Pancreas (tissue), 10 donors: ENCODE measurements at places on chromosomes 2 and 18.

- H3K4me1 ChIP-seq: no peaks in the 10 kb centered on the region
- no peak overlapping the region for H3K27ac ChIP-seq
- no peaks in the 10 kb centered on the region for H3K27me3 ChIP-seq
- H3K36me3 ChIP-seq: no peaks in the 10 kb centered on the region
- no peak overlapping the region for H3K4me3 ChIP-seq
- no peak for DNase-seq
Observed at GRCh38 chr2:48430528-48431094, 99.3 kb upstream of the STON1 start.

DNA sequence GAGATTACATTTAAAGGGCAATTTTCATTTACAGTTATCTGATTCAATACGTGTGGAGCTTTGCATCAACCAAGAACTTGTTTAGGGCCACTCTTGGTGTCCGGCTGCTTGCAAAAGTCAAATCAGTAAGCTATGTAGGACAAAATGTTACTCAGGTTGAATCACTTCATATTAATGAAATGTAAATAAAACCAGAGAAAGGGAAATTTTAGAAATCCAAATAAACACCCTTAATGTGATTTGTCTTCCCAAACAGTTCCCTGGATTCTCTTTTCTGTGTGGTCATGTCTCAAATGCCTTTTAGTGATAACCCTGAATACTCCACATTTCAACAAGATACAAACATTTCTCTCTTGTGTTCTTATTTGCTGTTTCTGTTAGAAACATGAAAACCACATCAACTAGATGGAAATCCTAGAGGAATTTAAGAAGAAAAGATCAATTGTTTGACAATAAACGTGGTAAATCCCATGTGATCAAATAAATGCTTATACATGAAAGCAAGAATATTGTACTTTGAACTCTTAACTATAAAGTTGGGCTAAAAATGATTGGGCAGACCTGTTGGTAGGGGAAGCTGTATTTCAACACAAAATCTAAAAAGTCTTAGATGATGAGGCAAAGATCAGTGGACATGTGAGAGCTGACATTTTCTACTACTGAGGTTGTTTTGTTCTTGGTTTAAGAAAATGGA lies 101.3 kb downstream of the CDC42EP3 start:
- no peaks in the 10 kb centered on the region for H3K36me3 ChIP-seq
- DNase-seq: no peak
- H3K4me3 ChIP-seq: no peak overlapping the region
- H3K4me1 ChIP-seq: no peaks in the 10 kb centered on the region
- no peaks in the 10 kb centered on the region for H3K27me3 ChIP-seq

- H3K27me3 ChIP-seq: no peaks in the 10 kb centered on the region
- DNase-seq: no peak
- H3K36me3 ChIP-seq: no peaks in the 10 kb centered on the region
- no peaks in the 10 kb centered on the region for H3K4me1 ChIP-seq
Observed at GRCh38 chr2:134352844-134353243, 99.0 kb downstream of the MGAT5 start.

GRCh38 chr2:225100856-225101294 lies 58.6 kb upstream of the DOCK10 start:
- no peak for DNase-seq
- H3K4me1 ChIP-seq: no peaks in the 10 kb centered on the region
- H3K27me3 ChIP-seq: no peaks in the 10 kb centered on the region
- H3K36me3 ChIP-seq: no peaks in the 10 kb centered on the region
- no peak overlapping the region for H3K4me3 ChIP-seq

- peak overlapping the region; percentile 18 for H3K27ac ChIP-seq
- no peaks in the 10 kb centered on the region for H3K36me3 ChIP-seq
- DNase-seq: no peak
- H3K4me1 ChIP-seq: peaks cover 51% of the 10 kb centered on the region
Observed at GRCh38 chr18:57749604-57749970, 53.5 kb downstream of the ATP8B1 start.

GRCh38 chr18:77379976-77380509 lies 130.4 kb downstream of the GALR1 start:
- H3K4me3 ChIP-seq: no peak overlapping the region
- no peaks in the 10 kb centered on the region for H3K27me3 ChIP-seq
- H3K4me1 ChIP-seq: no peaks in the 10 kb centered on the region
- no peaks in the 10 kb centered on the region for H3K36me3 ChIP-seq

DNA sequence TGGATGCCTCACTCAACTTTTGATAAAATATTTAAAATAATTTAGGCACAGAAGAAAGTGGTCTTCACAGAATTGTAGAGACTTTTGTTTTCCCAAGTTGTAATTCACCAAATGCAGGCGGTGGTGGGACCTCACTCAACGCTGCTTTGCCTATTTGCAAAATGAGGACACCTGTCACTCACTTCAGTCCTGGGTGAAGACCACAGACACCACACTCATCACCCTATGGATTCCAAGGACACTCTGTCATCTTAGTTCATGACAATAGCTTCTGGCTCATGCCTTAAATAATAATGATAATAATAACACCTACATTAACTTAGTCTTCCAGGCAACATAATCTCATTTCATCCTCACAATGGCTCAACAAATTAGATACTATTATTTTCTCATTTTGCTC lies 234.4 kb downstream of the RNF152 start:
- no peaks in the 10 kb centered on the region for H3K36me3 ChIP-seq
- H3K4me1 ChIP-seq: no peaks in the 10 kb centered on the region

DNA sequence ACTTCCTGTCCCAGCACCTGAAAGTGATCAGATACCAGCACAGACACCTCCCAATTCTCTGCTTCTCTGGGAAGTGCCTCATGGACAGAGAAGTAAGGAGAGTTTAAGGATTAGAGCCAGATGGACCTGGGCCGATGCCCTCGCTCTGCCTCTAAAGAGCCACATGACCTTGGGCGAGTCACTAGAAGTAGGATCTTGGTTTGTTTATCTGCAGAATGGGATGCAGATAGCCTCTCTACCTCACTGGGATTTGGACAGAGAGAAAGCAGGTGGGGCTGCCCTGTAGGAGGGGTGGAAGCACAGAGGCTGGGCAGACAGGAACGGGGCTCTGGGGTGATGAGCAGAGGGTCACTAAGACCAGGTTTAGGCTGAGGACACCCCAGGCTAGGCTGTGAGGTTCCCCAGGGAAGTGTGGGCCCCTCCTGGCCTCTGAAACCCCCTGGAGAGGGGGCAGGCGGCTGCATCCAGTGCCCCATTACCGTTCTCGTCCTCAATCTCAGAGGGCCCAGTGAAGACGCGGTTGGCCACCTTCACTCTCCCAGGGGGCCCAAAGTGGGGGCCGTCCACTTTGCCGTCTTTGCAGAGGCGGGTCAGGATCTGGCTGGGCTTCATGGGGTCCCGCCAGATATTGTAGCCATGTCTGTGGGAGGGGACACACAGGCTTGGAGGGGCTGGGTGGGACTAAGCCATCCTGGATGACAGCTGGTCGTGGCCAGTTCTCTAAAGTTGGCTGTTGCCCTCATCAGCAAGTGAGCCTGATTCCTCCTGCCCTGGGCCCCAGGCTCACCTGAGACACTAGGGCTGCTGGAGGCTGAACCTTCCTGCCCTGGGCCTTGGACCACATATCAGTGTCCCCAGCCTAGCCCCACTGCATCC lies 13.3 kb downstream of the OTOF start:
- DNase-seq: no peak
- no peak overlapping the region for H3K4me3 ChIP-seq
- no peaks in the 10 kb centered on the region for H3K4me1 ChIP-seq
- H3K27me3 ChIP-seq: no peaks in the 10 kb centered on the region
- no peak overlapping the region for H3K27ac ChIP-seq
- no peaks in the 10 kb centered on the region for H3K36me3 ChIP-seq

DNA sequence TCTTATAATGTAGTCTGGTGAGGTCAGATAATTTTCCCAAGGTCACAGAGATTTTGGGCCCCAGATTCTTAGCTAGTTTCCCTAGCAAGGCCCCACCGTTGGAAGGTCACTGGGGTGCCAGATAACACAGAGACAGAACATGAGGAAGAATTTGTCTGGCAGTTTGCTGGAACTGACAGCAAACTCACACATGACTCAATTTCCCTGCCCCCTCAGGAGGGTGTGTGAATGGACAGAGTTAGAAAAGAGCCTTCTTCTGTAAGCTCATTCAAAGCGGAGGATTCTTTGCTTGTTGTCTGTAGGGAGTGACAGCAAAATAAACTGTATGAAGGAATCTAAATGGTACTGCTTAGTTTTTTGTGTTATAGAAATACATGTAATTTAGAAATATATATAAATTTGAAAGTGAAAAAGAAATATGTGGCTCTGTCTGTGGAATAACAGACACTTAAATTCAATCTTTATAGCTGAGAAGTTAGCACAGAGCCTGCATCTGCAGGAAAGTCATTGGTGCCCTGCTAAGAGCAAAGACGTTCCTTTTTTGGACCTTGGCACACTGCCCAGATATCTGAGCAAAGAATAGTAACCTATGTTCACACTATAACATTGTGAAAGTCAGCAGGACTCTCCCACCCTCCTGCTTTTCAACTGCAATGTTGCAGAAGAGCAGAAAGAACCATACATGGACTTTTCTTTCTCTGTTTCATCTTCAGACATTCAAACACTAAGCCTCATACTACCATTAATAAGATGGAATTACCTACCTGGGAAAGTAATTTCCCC lies 2.1 kb downstream of the MDH1 start:
- H3K4me3 ChIP-seq: no peak overlapping the region
- DNase-seq: no peak
- no peak overlapping the region for H3K27ac ChIP-seq
- peaks cover 17% of the 10 kb centered on the region for H3K4me1 ChIP-seq
- H3K27me3 ChIP-seq: no peaks in the 10 kb centered on the region

DNA sequence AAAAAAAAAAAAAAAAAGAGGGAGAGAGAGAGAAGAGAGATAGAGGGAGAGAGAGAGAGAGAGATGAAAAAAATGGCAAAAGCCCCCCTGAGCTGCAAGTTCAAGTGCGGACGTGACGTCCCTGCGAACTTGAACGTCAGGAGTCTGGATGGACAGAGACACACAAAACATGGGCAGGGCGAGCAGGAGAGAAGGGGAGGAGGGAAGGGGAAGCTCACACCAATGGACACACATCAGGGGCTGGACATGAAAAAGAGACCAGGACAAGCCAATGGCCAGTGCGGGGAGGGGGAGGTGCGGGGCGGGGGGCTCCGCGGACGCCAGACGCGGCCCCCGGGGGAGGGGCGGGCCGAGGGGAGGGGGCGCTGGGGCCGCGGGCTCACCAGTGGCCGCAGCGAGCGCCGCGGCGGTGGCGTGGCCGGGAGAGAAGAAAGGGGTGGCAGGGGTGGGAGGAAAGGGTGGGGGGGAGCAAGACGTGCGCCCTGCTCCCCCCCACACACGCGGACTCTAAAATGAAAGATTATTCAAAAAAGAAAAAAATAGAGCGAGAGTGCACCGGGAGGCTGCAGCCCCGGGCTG lies at the start of gene BCL11A:
Gene BCL11A, minus strand, starts transcription at position 160 of the 579 bp plus-strand sequence. CDS start 384 bp downstream, outside the sequence.
- H3K4me1 ChIP-seq: no peaks in the 10 kb centered on the region
- DNase-seq: peak; percentile 86
- no peaks in the 10 kb centered on the region for H3K36me3 ChIP-seq
- H3K27me3 ChIP-seq: no peaks in the 10 kb centered on the region

- H3K27ac ChIP-seq: no peak overlapping the region
- H3K36me3 ChIP-seq: no peaks in the 10 kb centered on the region
- no peak overlapping the region for H3K4me3 ChIP-seq
- no peaks in the 10 kb centered on the region for H3K4me1 ChIP-seq
Observed at GRCh38 chr2:71619230-71619741, 165.9 kb downstream of the DYSF start.

DNA sequence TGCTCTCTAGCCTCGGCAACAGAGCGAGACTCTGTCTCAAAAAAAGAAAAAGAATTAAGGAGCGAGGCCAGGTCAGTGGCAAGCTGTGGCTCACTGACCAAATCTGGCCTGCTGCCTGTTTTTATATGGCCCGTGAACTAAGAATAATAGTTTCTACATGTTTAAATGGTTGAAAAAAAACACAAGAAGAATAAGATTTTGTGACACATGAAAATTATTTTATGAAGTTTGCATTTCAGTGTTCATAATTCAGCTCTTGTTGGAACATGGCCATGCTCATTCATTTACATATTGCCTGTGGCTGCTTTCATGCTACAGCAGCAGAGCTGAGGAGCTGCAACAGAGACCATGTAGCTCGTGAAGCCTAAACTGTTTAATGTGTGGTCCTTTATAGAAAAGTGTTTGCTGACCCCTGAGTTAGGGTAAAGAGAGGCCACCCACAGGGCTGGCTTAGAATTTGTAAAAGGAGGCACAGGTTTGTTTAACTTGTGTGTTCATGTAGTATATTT lies 59.5 kb downstream of the MFSD6 start:
- H3K4me1 ChIP-seq: peaks cover 12% of the 10 kb centered on the region
- H3K27me3 ChIP-seq: no peaks in the 10 kb centered on the region
- DNase-seq: no peak
- H3K4me3 ChIP-seq: no peak overlapping the region

DNA sequence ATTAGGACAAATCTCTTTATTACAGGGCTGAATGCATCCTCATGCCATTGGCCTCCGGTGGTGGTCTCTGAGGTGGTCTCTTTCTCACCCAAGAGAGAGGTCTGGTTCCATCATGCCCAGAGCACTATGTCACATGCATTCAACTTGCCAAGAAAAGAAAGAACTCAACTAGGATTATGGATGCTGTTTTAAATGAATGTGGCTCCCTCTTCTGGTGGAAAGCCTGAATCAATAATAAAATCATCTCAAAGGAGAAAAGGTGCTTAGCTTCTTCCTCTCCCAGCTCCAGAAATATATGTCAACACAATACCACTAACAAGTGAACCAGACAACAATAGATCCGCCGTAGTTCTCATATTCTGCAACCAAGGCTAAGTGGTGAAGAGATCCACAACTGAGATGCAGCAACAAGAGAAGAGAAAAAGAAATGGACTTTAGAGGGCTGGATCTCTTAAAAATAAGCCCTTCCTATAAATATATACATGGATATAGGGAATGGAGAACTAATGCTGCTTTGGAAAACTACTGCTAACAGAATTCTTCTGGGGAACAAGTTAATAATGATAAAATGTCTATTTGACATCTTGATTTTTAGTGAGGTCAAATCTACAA lies 396.8 kb downstream of the NCKAP5 start:
- H3K27me3 ChIP-seq: peaks cover under 1% of the 10 kb centered on the region
- no peaks in the 10 kb centered on the region for H3K36me3 ChIP-seq
- no peak overlapping the region for H3K27ac ChIP-seq
- DNase-seq: no peak

DNA sequence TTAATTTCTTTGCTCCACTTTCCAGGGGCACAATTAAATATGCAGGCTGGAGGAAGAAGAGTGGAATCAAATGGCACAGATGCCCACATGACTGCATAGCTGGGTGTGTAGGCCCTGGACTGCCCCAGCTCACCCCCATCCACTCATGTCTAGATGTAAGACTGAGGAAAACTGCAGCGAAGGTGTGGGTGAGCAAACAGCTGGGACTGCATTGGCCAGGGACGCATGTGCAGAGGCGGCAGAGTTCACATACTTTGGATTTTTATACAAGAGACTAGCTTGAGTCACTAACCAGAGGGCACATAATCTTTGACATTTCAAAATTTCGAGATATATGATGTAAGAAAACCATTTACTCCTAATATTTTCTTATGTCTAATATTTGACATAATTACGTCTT lies 60.1 kb downstream of the SPIRE1 start:
- no peak overlapping the region for H3K4me3 ChIP-seq
- DNase-seq: no peak
- H3K27ac ChIP-seq: no peak overlapping the region
- no peaks in the 10 kb centered on the region for H3K36me3 ChIP-seq

- H3K4me1 ChIP-seq: peaks cover 5% of the 10 kb centered on the region
- H3K4me3 ChIP-seq: no peak overlapping the region
- no peak overlapping the region for H3K27ac ChIP-seq
- H3K27me3 ChIP-seq: no peaks in the 10 kb centered on the region
- no peaks in the 10 kb centered on the region for H3K36me3 ChIP-seq
Observed at GRCh38 chr2:57758686-57759085, 287.9 kb upstream of the VRK2 start.

GRCh38 chr18:59655676-59656075 lies 41.5 kb downstream of the CCBE1 start:
- no peak for DNase-seq
- H3K4me1 ChIP-seq: no peaks in the 10 kb centered on the region
- no peak overlapping the region for H3K27ac ChIP-seq
- no peaks in the 10 kb centered on the region for H3K36me3 ChIP-seq
